ENCODE measurements at places on chromosomes 1 and 21.
A peak's percentile ranks its signal among the peaks of the same experiment; 100 is the strongest.

DNA sequence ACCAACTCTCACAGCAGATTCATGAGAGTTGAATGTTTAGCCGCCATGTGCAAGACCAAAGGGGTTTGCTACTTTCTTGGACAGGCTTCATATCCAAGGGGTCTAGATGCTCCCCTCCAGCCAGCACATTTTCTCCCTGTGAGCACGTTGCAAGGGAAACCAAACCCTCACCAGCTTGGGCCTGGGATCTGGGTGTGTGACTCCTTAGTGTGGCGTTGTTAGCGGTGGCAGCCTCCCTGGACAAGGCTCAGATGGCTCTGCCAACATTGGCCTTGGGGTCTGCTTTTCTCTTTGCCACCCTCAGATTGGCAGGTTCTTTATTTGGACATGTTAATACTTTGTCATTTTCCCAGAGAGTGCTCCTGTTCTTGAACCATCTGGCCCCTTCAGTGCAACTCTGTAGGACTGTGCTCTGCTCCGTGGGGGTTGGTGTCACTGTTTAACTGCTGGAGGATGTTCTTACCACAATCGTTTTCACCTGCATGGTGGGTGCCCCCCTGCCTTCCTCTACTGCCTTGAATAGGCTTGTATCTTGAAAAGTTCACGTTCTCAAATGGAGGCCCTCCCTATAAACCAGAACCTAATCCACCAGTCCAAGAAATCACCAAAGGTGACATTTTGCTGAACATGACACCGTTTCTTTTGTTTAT, 13.4 kb downstream of the ABCG1 start:
- DNase-seq, result no peak

GRCh38 chr1:11238311-11238710, 24.0 kb downstream of the MTOR start:
- no peak for DNase-seq

GRCh38 chr21:36097427-36098181, 27.8 kb downstream of the CBR1 start:
- DNase-seq, result no peak

- no peak for DNase-seq
These were observed 33.9 kb downstream of the LHX9 start for GRCh38 chr1:197951089-197951488.

- DNase-seq, result no peak
These were observed 88.6 kb upstream of the SLC35F3 start for GRCh38 chr1:233815865-233816264.

DNA sequence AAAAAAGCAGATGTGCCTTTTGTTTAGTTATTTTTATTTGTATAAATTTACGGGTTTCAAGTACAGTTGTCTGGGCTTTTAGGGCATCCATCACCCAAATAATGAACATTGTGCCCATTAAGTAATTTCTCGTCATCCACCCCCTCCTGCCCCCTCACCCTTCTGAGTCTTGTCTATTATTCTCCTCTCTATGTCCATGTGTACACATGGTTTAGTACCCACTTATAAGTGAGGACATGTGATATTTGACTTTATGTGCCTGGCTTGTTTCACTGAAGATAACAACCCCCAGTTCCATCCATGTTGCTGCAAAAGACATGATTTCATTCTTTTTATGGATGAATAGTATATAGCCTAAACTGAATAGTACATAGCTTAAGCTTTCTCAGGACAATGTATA, 189.2 kb downstream of the ZP4 start:
- no peak for DNase-seq

DNA sequence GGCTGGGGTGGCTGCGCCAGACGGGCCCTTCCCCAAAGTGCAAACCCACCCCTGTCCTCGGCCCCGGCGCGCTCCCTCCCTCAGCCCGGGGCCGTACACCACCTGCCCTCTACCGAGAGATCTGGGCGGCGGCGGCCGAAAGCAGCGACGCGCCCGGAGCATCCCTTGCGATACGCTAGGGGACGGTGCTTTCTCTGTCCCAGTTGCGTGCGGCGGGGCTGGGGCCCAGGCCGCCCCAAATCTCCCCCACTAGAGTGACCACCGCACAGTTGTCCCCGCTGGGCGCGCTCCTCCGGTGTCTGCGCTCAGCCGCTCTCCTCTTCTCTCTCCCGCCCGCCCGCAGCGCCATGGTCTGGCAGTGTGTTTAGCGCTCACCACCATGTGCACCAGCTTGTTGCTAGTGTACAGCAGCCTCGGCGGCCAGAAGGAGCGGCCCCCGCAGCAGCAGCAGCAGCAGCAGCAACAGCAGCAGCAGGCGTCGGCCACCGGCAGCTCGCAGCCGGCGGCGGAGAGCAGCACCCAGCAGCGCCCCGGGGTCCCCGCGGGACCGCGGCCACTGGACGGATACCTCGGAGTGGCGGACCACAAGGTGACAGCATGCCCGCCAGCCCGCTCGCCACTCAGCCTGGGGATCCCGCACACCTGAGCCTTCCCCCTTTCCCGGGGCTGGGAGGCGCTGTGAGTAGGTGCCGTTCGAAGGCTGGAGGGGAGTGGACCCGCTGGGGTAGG, 1.0 kb downstream of the ST6GALNAC5 start:
- DNase-seq, result peak; percentile 75

GRCh38 chr1:182260516-182260915, 131.1 kb downstream of the GLUL start:
- no peak for DNase-seq

DNA sequence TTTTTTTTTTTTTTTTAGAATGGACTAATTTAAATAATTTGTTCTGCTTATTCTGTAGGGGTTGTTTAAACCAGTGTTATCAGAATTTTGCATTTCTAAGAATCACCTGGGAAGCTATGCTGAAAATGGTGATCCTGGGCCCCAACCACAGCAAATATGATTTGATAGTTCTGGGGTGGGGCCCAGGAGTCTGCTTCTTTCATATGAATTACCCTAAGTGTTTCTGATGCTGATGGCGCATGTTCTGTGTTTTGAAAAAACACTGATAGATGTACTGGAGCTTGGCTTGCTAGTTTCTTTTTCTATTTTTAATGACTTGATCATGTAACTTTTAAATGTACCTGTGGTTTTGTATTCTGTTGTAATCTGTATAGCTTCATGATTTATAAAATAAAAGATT, 89.3 kb downstream of the CDC14A start:
- no peak for DNase-seq

Measured in nephron progenitor cell (in vitro differentiated cells).